ENCODE measurements at places on chromosomes 2 and 18. TPM values are rescaled to one million over a fixed set of nuclear protein-coding genes. Genes with fewer than 3 reads are reported as not detected.

DNA sequence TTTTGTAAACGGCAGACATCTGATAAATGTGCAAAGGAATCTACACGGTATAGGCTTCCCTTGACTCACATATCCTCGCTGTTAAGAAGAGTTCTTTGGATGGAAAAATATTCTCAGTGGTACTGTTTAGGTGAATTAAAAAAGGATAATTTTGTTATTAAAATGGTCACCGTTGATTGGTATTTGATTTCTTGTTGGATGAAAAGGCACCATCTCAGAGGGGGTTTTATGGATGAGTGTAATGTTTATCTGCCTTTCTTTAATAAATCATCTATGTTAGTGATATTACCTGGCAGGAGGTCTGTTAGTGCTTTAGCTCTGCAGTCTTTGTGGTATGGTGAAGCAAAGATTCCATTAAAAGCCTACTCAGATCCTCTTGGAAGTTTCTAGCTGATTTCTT is 92.3 kb downstream of the MGAT5 start:
- no peak for DNase-seq

Gene SMC6
- 32.1 TPM for total RNA-seq

Gene B3GNT7
- 0.47 TPM for total RNA-seq

DNA sequence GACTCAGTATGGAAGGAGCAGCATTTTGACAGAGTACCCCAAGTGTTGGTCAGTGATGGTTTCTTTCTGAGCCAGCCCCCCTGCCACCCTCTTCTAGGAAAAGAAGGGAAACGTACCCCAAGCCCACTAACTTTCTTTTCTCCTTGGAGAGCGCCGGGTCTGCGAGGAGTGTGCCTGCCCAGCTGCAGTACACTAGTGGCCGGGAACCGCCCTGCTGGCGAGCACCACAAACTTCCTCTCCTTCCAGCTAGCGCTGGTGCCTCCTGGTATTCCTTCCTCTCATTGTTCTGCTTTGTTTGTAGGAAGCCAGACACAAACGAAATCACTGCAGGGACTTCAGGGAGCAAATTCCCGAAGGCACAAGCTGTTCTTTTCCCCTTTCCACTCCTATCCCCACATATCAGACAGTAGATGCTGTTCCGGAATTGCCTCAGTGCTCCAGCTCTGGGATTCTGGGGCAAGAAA is 1.8 kb downstream of the CCDC85A start:
- no peak for DNase-seq

DNA sequence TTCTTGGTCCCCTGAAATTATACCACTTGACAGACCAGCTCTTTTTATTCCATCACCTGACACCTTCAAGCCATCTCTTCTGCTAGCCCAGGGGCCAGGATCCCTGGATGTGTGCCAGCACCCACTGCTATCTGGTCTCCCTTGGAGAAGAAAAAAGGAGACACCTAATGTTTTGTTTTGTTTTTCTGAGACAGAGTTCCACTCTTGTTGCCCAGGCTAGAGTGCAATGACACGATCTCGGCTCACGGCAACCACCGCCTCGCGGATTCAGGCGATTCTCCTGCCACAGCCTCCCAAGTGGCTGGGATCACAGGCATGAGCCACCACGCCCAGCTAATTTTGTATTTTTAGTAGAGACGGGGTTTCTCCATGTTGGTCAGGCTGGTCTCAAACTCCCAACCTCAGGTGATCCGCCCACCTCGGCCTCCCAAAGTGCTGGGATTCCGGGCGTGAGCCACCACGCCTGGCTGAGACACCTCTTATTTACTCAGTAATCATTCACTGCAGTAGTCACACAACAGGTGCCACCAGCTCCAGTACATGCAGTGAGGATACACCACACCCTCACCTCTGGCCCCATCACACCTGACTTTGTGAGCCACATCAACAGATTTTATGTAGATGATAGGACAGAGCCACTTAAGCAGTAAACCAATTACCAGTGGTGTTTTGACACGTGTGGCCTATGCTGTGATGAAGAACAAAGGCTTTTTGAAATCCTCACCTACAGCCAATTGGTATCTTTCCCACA is 42.8 kb upstream of the PCBP1 start:
- no peak for DNase-seq

GRCh38 chr2:45841752-45842407 is 190.4 kb downstream of the PRKCE start:
- no peak for DNase-seq

GRCh38 chr2:80454628-80455027 is 150.1 kb upstream of the LRRTM1 start:
- no peak for DNase-seq
